Smooth muscle cell of the pulmonary artery (primary cell): ENCODE measurements at places on chromosomes 3 and 15. TPM values are rescaled to one million over a fixed set of nuclear protein-coding genes. Genes with fewer than 3 reads are reported as not detected.

The MORC1 gene
- total RNA-seq, result not detected in 2 replicates

The SLC12A8 gene
- 13.2 and 17.9 TPM in 2 replicates for total RNA-seq

The NECTIN3 gene
- 31.5 and 46.2 TPM in 2 replicates for total RNA-seq

The PPP1R14D gene
- not detected in 2 replicates for total RNA-seq

The ARGFX gene
- total RNA-seq, result not detected in 2 replicates

The SPINK8 gene
- not detected in 2 replicates for total RNA-seq

The ZNF609 gene
- total RNA-seq, result 15.0 and 25.6 TPM in 2 replicates

The PIGZ gene
- total RNA-seq, result 3.4 TPM in 2 replicates

The UBE3A gene
- total RNA-seq, result 73.1 and 84.6 TPM in 2 replicates

The MRPL46 gene
- total RNA-seq, result 7.2 and 8.6 TPM in 2 replicates

The RAD54L2 gene
- total RNA-seq, result 15.4 and 15.9 TPM in 2 replicates

The SLC22A13 gene
- 0.46 and 1.2 TPM in 2 replicates for total RNA-seq

The CCDC50 gene
- total RNA-seq, result 93.8 and 109 TPM in 2 replicates

The HCLS1 gene
- 0.76 and 2.2 TPM in 2 replicates for total RNA-seq

The CTDSPL gene
- 24.4 and 26.1 TPM in 2 replicates for total RNA-seq

The FBXL2 gene
- total RNA-seq, result 17.4 and 27.8 TPM in 2 replicates

The LEKR1 gene
- total RNA-seq, result 0.20 and 0.63 TPM in 2 replicates

The MYNN gene
- 16.7 and 20.1 TPM in 2 replicates for total RNA-seq

The TXNRD3 gene
- 6.9 and 8.9 TPM in 2 replicates for total RNA-seq

The ARRDC4 gene
- total RNA-seq, result 5.5 and 54.2 TPM in 2 replicates

The GOLGA6L4 gene
- 0.85 and 1.1 TPM in 2 replicates for total RNA-seq

The C3orf62 gene
- 1.4 and 2.5 TPM in 2 replicates for total RNA-seq

The SNTN gene
- total RNA-seq, result not detected in 2 replicates

The SCAANT1 gene
- total RNA-seq, result not detected in 2 replicates

The GCSAM gene
- not detected in 2 replicates for total RNA-seq

The PLCL2 gene
- 5.7 and 8.5 TPM in 2 replicates for total RNA-seq

The DYNC1LI1 gene
- 29.3 and 33.0 TPM in 2 replicates for total RNA-seq

The HHLA2 gene
- not detected in 2 replicates for total RNA-seq

The BLM gene
- total RNA-seq, result 0.96 and 1.2 TPM in 2 replicates

The OXTR gene
- 18.5 and 30.7 TPM in 2 replicates for total RNA-seq

The RETNLB gene
- total RNA-seq, result not detected in 2 replicates

The SPSB4 gene
- not detected in 2 replicates for total RNA-seq

The GP5 gene
- 0.33 and 0.69 TPM in 2 replicates for total RNA-seq

The IL12A gene
- 1.8 and 3.7 TPM in 2 replicates for total RNA-seq

The C3orf52 gene
- 2.5 and 13.6 TPM in 2 replicates for total RNA-seq

The FAM43A gene
- 23.8 and 31.5 TPM in 2 replicates for total RNA-seq

The EIF2A gene
- 104 and 174 TPM in 2 replicates for total RNA-seq
